Activated naive CD8-positive, alpha-beta T cell treated with anti-CD3 and anti-CD28 coated beads for 36 hours (primary cell): ENCODE measurements at places on chromosomes 3 and 15.

- no peak for DNase-seq
Observed at GRCh38 chr3:156694536-156694935, 20.1 kb downstream of the TIPARP start.

DNA sequence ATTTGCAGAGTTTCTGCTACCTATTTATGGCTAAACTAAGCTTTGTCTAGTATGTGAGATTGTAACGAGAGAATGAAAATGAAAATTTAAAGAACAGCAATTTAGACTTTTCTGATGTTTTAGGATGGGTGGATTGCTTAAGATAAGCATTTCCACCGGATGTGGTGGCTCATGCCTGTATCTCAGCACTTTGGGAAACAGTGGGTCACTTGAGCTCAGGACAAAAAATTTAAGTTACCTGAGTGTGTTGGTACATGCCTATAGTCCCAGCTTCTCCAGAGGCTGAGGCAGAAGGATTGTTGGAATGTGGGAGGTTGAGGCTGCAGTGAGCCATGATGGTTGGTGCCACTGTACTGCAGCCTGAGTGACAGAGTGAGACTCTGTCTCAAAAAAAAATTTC lies 3.3 kb downstream of the PPP4R2 start:
- DNase-seq = no peak

DNA sequence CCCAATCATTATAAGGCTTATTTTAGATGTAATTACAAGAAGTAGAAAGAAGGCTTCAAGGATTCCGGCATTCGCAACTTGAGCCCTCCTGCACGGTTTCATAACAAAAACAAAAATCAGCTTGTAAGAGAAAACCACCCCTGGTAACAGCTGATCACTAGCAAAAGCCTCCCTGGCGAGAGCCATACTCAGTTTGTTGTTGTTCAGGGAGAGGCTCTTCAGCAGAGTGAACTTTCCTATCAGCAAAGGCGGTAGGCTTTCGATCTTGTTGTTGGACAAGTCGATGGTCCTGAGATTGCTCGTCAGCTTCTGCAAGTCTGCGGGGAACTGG lies 710 bp downstream of the LRRC57 start:
- no peak for DNase-seq

DNA sequence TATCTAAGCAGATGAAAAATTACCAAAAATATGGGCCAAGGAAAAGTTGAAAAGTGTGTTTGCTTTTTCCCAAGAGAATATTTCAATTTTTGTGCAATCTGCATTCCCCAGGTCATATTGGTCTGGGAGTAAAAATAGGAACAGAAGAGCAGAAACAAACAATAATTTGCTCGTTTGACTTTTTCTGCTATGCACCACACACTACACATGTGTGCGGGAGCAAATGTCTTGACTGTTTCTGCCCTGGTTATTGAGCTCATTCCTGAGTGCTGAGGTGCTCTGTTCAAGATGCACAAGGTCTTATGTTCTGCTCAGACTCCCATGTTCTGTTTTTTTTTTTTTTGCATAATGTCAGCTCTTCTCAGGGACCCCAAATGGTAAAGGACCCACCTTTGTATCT lies 298.0 kb upstream of the MME start:
- DNase-seq = no peak
